ENCODE measurements at places on chromosomes 4 and X. TPM values are rescaled to one million over a fixed set of nuclear protein-coding genes. Genes with fewer than 3 reads are reported as not detected.

Gene FATE1
- not detected for total RNA-seq

Gene NIPAL1
- 0.72 TPM for total RNA-seq

Gene LRIT3
- not detected for total RNA-seq

GRCh38 chrX:56947699-56948098 lies 47.6 kb downstream of the SPIN3 start:
- DNase-seq, result no peak

DNA sequence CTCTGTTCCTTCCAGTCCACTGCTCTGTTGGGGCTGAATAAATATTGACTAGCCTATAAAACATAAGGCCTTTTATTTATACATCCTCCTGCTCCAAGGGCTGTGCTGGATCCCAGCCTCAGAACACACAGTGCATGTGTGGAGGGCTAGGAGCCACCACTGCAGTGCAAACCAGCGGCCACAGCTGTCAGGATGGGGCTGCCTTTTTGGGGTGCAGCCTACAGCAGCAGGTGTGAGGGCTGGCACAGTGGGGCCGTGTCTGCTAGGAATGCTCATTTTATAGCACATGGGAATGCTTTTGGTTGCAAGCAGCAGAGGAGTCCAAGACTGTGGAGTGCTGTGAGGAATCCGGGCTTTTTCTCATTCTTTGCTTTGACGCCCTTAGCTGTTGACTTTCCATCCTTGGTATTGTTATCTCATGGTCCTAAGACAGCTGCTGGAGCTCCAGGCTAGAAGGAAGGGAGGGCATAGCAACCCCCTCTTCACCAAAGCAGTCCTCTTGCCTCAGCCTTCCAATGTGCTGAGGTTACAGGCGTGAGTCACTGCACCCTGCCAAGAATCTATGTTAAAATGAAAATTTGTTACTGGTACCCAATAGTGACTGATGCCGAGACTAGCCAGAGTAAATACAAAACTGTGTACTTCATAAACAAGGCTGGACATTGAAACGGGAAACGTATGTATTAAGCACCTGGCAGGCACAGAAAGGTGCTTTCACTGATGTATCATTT lies 334.3 kb upstream of the GATB start:
- DNase-seq, result no peak

GRCh38 chrX:121109986-121110385 lies 62.6 kb downstream of the GLUD2 start:
- no peak for DNase-seq

DNA sequence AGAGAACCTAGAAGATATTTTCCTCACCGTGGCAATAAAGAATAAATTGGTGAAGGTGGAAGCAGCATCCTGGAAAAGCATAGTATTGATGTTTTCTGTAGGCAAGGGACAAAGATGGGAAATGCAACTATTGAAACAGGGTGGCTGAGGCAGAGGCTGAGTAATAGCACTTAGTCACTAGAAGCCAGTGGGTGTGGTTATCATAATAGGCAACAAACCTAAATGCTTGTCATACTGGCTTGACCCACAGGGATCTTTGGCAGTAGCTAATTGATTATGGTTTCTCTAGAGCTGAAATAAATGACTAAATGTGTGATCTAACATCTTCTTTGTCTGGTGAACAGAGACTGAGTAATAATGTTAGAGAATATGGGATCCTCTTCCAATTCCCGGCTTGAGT lies 353.6 kb upstream of the RPS6KA3 start:
- no peak for DNase-seq

GRCh38 chr4:120132935-120133334 lies 66.3 kb upstream of the MAD2L1 start:
- DNase-seq, result no peak

DNA sequence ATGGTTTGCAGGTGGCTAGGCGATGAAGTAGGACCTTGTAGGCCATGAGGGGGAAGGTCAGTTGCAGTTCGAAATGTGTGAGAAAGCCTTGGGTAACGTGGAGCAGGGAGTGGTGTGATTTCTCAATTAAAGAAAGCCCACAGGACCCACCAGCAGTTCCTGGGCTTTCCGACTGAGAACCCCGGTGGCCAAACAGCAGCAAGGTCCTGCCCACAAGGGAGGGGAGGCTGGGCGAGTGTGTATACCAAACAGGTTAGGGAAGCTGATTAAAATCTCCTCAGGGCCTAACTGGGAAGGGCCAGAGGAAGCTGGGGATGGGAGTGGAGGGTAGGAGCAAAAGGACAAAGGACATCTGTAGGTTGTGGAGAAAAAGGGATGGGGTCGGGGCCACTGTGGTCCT lies 2.4 kb downstream of the ATP6AP1 start:
- no peak for DNase-seq

Gene VSIG1
- total RNA-seq, result not detected

Measured in K562 (cell line).